Endothelial cell (in vitro differentiated cells): ENCODE measurements at places on chromosomes 7 and 10.
A peak's percentile ranks its signal among the peaks of the same experiment; 100 is the strongest.

- no peaks in the 10 kb centered on the region for H3K27me3 ChIP-seq
- no peak for DNase-seq
- no peak overlapping the region for H3K27ac ChIP-seq
- no peak overlapping the region for H3K4me3 ChIP-seq
Measured at GRCh38 chr10:75611172-75611992, 180.0 kb downstream of the LRMDA start.

GRCh38 chr10:19952224-19953010, 136.2 kb downstream of the PLXDC2 start:
- H3K4me1 ChIP-seq, result peaks cover 9% of the 10 kb centered on the region
- H3K36me3 ChIP-seq, result no peaks in the 10 kb centered on the region
- DNase-seq, result no peak
- no peaks in the 10 kb centered on the region for H3K27me3 ChIP-seq

GRCh38 chr7:76257973-76258372, 44.5 kb upstream of the HSPB1 start:
- H3K4me1 ChIP-seq, result no peaks in the 10 kb centered on the region
- H3K27me3 ChIP-seq, result peaks cover 3% of the 10 kb centered on the region
- no peak overlapping the region for H3K4me3 ChIP-seq
- H3K27ac ChIP-seq, result no peak overlapping the region
- H3K36me3 ChIP-seq, result no peaks in the 10 kb centered on the region

- H3K4me3 ChIP-seq, result peak overlapping the region; percentile 87
- H3K27ac ChIP-seq, result no peak overlapping the region
- DNase-seq, result peak; percentile 67
- peaks cover 31% of the 10 kb centered on the region for H3K27me3 ChIP-seq
- H3K4me1 ChIP-seq, result peaks cover 46% of the 10 kb centered on the region
Measured at GRCh38 chr10:101839416-101840063, 4.1 kb downstream of the KCNIP2 start.

DNA sequence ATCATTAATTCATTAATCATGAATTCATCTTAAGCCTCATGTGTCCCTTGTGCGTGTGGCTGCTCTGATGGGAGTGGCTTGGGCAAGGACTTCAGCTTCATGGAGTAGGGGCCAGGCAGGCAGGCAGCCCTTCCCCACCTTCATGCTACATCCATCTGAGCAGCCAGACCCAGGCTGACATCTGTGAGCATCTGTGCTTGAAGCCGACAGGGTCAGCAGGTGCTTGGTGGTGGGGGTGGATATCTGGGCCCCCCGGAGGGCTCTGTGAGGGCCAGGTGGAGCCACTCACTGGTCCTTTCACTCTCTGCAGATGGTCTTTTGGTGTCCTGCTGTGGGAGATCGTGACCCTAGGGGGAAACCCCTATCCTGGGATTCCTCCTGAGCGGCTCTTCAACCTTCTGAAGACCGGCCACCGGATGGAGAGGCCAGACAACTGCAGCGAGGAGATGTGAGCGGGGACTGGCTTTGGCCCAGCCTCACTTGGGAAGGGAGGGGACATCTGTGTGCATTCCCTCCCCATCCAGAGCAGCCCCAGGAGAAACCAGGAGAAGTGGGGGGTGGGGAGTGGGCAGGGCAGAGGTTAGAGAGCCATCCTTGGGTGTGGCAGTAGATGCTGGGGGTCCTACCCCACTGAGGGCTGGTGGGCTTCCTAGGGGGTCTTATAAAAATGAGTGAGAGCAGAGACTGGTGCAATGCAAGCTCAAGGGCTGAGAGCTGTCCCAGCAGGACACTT, 14.7 kb upstream of the CSGALNACT2 start:
- H3K4me3 ChIP-seq, result no peak overlapping the region
- no peak overlapping the region for H3K27ac ChIP-seq
- H3K4me1 ChIP-seq, result no peaks in the 10 kb centered on the region

GRCh38 chr10:111944331-111944730, 239.2 kb downstream of the GPAM start:
- no peak overlapping the region for H3K27ac ChIP-seq
- no peak overlapping the region for H3K4me3 ChIP-seq
- no peaks in the 10 kb centered on the region for H3K4me1 ChIP-seq
- H3K36me3 ChIP-seq, result peaks cover 3% of the 10 kb centered on the region

- H3K27ac ChIP-seq, result no peak overlapping the region
- no peaks in the 10 kb centered on the region for H3K27me3 ChIP-seq
- no peaks in the 10 kb centered on the region for H3K4me1 ChIP-seq
- no peak overlapping the region for H3K4me3 ChIP-seq
- DNase-seq, result no peak
Measured at GRCh38 chr10:25257646-25258045, 82.8 kb downstream of the GPR158 start.

GRCh38 chr7:116614499-116615262, 57.3 kb upstream of the MET start:
- peaks cover 2% of the 10 kb centered on the region for H3K27me3 ChIP-seq
- DNase-seq, result no peak
- no peaks in the 10 kb centered on the region for H3K36me3 ChIP-seq
- no peak overlapping the region for H3K4me3 ChIP-seq
- no peak overlapping the region for H3K27ac ChIP-seq

DNA sequence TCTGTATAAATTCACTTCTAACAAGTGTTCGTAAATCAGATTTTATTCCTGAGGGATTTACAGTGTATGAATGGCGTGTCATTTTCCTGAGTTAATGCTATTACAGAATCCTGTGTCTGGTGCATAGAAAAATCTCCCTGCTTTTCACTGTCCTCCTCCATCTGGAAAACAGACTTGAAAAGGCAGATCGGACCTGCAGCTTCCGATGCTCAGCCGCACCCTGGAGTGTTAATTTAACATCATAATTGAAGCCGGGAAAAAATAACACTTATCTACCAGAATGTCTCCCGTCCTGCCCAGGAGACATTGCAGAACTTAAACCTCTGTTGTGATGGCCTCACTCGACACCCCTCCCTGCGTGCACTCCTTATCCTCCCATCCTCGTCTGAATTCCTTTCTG, 442.1 kb upstream of the FOXK1 start:
- H3K27ac ChIP-seq, result no peak overlapping the region
- peaks cover 13% of the 10 kb centered on the region for H3K36me3 ChIP-seq
- no peak for DNase-seq
- no peaks in the 10 kb centered on the region for H3K4me1 ChIP-seq
- peaks cover 9% of the 10 kb centered on the region for H3K27me3 ChIP-seq

GRCh38 chr10:77974396-77975074, 48.0 kb upstream of the DLG5 start:
- DNase-seq, result peak; percentile 58
- no peak overlapping the region for H3K4me3 ChIP-seq
- peaks cover 8% of the 10 kb centered on the region for H3K4me1 ChIP-seq

- H3K4me1 ChIP-seq, result peaks cover 19% of the 10 kb centered on the region
- no peak for DNase-seq
- H3K27ac ChIP-seq, result no peak overlapping the region
- H3K36me3 ChIP-seq, result no peaks in the 10 kb centered on the region
- no peak overlapping the region for H3K4me3 ChIP-seq
Measured at GRCh38 chr7:80636709-80637108, 1.7 kb upstream of the CD36 start.

DNA sequence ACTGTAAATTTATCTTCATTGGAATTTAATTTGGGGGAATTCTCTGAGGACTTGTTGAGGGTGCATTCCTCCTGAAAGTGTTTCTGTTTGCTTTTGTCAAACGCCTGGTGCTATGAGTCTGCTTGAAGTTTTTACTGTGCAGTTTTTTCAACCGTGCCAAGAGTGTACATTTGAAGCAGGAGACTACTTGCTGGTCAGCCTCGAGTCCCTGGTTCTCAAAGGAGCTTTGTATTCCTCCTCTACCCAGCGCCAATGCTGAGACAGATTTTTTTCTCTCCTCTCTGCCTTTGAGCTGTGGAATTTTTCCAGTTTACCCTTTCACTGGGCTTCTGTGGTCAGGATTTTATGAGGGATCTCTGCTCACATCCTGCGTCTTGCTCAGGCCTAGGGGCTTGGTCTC, 62.1 kb downstream of the NPY start:
- H3K4me1 ChIP-seq, result no peaks in the 10 kb centered on the region
- no peak overlapping the region for H3K27ac ChIP-seq
- H3K27me3 ChIP-seq, result peaks cover 3% of the 10 kb centered on the region
- DNase-seq, result no peak
- no peak overlapping the region for H3K4me3 ChIP-seq

DNA sequence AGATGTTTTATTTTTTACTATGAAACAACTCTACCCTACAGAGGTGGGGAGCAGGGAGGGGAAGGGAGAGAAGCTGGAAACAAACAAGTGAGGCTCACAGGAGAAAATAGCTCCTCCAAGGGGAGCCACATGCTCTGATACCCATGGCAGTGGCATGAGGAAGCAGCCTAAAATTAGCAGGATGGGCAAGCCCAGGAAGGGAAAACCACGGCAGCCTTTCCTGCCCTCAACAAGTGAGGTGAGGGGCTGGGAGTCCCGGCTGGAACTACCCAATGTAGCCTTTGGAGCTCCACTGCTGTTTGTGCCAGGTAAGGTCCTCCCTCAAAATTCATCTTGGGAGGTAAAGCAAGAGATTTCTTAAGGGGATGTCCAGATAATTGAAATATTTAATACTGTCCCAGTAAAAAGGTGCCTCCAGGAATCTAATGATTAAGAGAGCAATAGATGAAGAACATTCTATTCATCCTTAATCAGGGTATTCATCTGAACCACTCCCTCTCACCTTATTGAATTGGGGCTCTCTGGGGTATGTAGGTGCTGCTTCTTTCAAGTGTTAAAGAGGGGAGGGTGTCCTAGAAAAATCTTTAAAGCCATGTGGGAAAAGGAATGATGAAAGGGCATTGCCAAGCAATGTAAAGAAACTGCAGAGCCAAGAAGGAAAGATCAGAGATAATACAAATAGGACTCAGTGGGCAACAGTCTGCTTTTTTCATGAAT, 12.8 kb upstream of the HERC4 start:
- H3K4me3 ChIP-seq, result no peak overlapping the region
- no peaks in the 10 kb centered on the region for H3K36me3 ChIP-seq
- no peaks in the 10 kb centered on the region for H3K27me3 ChIP-seq
- peaks cover 13% of the 10 kb centered on the region for H3K4me1 ChIP-seq
- no peak overlapping the region for H3K27ac ChIP-seq

GRCh38 chr10:34503704-34504103, 311.4 kb downstream of the PARD3 start:
- no peak for DNase-seq
- H3K36me3 ChIP-seq, result peaks cover 3% of the 10 kb centered on the region
- no peak overlapping the region for H3K27ac ChIP-seq
- peaks cover 3% of the 10 kb centered on the region for H3K4me1 ChIP-seq
- no peak overlapping the region for H3K4me3 ChIP-seq
- H3K27me3 ChIP-seq, result no peaks in the 10 kb centered on the region

DNA sequence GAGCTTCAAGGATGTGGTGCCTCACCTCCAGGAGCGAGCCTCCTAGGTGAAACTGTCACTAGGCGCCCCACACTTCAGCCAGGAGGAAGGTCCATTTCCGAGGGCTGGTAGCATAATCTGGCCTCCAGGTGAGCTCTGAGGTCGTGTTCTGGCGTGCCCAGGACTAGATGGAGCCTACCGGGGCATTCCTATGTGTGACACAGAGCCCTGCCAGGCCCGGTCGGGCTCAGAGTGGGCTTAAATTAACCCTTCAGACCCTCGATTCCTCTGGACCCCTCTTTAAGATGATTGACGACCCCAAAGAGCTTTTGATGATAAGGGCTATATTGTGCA, 233.1 kb downstream of the EBF3 start:
- H3K4me1 ChIP-seq, result no peaks in the 10 kb centered on the region
- no peak overlapping the region for H3K27ac ChIP-seq
- no peaks in the 10 kb centered on the region for H3K27me3 ChIP-seq
- no peak for DNase-seq
- no peak overlapping the region for H3K4me3 ChIP-seq

DNA sequence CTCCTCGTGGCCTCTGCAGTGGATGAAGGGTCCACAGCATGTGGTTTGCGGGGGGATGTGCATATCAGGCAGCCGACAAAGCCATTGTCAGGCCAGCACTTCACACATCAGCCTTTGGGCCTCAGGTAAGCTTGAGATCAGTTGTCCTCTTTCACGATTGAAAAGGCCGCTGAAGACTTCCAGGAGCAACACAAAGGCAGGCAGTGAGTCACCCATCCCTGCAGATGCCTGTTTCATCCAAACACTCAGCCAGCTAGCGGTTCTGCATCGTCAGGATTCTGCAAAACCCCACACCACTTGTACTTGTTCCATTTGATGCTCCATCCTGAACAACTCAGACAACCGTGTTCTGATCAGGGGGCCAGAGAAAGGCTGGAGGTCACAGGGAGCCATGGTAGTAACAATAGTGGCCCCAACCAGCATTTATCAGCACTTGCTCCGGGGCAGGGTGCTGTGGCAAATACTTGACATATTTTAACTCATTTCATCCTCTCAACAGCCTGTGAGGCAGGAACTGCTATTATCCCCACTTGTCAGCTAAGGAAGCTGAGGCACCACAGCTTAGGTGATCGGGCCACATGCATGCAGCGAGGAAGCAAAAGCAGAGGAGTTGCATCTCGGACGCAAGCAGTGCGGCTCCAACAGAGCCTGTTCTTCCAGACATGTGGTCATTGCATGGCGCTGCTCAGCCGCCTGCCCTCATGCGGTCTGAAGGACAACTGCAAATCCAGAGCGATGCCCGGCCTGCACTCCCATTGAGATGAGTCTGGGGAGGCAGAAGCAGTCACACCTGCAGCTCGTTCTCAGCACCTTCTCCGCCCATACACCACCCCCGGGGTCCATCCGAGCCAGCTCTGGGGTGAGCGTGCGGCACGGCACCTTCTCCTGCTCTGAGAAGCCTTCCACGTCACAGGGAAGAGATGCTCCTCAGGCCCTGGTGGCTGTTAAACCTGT, 144.9 kb downstream of the PAXIP1 start:
- peaks cover 2% of the 10 kb centered on the region for H3K4me1 ChIP-seq
- H3K27me3 ChIP-seq, result peaks cover 3% of the 10 kb centered on the region
- no peak overlapping the region for H3K4me3 ChIP-seq
- no peak for DNase-seq

GRCh38 chr10:56771343-56771742, 410.3 kb upstream of the ZWINT start:
- DNase-seq, result no peak
- peaks cover 2% of the 10 kb centered on the region for H3K27me3 ChIP-seq
- H3K4me3 ChIP-seq, result no peak overlapping the region
- H3K36me3 ChIP-seq, result peaks cover 4% of the 10 kb centered on the region

DNA sequence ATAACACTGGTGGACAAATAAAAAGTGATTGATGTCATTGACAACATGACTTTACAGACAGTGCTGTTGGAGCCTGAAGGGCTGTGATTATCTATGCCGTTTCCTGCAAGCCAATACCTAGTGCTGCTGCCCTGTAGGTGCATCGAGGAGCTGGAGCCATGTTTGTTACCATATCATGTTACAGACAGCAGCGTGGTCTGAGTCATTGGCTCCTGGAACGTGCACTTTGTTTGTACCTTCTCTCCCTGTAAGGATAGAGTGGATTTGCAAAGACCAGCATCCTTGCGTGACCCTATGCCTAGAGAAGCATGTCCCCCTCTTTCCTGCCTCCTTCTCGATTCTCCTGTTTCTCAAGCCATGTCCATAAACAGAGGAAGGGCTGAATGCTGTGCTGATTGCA, 597.2 kb downstream of the TYW1 start:
- H3K27ac ChIP-seq, result no peak overlapping the region
- no peak overlapping the region for H3K4me3 ChIP-seq
- H3K36me3 ChIP-seq, result peaks cover 16% of the 10 kb centered on the region
- H3K27me3 ChIP-seq, result peaks cover 7% of the 10 kb centered on the region
- H3K4me1 ChIP-seq, result no peaks in the 10 kb centered on the region
